ENCODE measurements at places on chromosomes 2 and 18.

- DNase-seq: no peak
Observed at GRCh38 chr2:109727929-109728447, 66.1 kb upstream of the RGPD5 start.

GRCh38 chr2:95836151-95836550 is 155.5 kb downstream of the ANKRD36C start:
- no peak for DNase-seq

DNA sequence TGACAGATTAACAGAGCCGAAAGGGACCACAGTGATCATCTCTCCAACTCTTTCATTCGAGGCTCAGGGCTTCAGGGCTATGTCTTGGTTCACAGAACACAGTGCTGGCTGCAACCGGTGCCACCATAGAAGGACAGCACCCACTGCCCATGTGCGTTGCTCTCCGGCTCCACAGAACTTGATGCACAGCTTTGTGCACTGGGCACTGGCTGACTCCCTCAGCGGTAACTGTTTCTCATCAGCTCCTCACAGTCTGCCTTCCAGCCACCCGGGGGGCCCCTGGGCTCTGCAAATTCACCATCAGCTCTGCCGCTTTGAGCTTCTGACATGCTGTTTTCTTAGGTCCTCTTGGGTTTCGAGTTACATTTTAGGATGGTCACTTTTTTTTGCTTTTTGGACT is 124.3 kb upstream of the RAB12 start:
- DNase-seq: no peak

- no peak for DNase-seq
Observed at GRCh38 chr2:72886505-72887031, 640 bp upstream of the SPR start.

DNA sequence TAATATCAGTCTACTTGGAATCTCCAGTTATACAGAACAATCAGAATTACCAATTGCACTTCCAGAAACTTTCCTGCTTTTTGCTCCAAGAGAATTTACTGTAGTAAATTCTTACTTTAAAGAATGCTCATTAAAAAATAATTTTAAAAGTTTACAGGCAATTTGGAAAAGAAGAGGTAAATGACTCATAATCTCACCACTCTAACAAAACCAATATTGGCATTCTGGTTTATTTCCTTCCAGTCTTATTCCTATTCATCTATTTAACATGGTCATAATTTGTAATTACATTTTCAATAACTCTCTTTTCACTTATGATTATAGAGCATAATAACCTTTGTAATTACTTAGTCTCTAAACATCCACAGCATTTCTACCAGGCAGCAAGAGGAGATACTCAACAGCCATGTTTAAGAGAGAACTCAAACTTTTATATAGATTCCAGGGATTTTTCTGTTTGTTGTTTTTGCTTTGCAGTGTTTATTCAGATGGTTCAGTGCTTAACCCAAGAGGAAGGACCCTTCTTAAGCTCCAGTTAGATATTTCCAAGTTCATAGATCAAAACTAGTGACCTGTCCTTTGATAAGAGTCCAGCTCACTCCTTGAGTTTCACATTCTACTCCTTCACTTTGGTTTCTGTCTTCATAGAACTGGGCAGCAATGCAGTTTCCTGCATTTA is 464.7 kb downstream of the TXNL1 start:
- DNase-seq: no peak

- no peak for DNase-seq
Observed at GRCh38 chr18:38077229-38077628, 511.6 kb upstream of the CELF4 start.

DNA sequence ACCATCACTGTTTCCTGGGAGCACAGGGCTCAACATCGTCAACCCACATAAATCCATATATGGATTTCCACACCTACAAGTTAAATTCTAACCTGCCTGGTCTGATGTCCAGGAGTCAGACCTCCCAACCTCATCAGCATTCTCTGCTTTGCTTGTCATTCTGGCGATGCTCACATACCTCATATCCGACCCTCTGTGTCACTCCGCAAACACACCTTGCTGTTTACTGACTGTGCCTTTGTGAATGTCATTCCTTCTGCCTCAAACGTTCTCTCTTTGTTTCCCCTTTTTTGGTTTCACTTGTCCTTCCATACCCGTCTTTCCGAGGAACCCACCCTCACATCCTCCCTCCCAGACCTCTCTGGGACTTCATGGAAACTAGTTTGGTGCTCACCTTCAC is 187.1 kb downstream of the ACTR3 start:
- no peak for DNase-seq

DNA sequence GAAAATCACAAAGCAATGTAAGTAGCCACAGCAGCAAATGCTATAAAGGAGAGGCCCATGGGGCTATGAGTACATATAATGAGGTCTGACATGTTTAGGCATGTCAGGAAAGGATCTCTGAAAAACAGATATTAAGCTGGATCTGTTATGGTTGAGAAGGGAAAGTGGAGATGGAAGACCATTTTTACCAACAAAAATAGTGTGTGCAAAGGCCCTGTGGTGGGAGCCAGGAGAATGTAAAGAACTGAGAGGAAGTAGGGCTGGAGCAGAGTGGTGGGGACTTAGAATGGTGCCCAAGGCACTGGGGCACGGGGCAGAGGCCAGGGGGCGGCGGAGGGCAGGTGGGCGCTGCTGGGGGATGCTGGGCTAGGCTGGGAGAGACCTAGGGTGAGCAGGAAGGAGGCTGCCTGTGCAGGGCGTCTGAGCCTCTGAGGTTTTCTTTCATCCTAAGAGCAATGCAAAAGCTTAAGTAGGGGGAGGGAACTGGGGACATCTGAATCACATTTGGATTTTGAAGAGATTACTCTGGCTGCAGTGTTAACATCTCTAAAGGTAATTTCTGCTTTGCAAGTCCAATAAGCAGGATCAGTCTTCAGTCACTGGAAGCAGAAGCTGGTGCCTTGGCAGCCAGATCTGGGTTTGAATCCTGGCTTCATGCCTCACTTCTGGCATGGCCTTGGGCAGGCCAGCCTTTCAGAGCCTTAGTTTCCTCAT is 4.9 kb upstream of the AGFG1 start:
- DNase-seq: no peak

DNA sequence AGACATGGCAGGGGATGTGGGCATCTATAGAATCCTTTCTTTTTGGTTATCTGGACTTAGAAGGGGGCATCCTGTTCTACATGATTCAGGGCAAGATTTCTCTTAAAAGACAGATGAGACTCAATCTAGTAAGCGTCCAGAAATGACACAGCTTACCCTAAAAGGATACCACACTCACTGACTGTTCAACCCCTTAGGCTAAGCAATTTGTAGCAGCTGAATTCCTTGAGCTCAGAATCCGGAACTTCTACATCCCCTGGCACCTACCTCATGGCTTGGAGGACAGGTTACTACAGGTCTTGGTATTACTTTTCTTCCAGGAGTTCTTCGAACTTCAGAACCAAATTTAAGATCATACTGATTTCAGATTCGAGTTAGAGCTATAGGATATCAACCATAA is 138.4 kb downstream of the LAMA3 start:
- DNase-seq: no peak

DNA sequence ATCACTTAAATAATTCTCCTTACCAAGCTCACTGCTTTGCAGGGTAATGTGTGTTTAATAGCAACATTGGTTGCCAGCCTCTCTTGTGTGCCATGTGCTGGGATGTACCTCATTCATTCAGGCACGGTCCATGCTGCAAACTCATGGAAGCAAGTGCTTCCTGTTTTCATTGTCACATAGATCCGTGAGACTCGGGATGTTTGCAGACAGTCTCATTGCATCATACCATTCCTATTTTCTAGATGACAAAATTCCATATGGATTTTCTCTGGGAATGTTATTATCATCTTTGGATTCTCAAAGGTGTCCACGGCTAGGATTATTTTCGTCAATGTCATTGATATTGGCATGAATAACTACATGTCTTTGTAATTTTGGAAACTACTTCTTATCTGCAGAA is 60.0 kb upstream of the HDAC4 start:
- no peak for DNase-seq

DNA sequence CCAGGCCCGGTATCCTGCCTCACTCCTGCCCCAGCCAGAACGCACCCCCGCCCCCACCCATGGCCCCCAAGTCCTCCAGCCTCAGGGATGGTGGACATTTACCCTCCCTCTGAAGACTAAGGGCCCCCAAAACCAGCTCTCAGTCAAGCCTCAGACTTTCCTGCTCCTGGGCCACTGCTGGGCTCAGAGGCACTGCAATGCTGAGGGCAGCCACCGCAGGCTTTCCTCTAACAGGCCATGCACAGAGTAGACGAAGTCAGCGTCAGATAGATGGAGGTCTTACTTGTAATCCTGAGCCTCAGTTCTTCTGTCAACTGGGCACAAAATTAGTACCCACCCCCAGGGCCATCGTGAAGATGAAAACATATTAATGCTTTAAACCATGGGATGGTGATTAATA is 92.6 kb downstream of the TTC32 start:
- DNase-seq: no peak

- no peak for DNase-seq
Observed at GRCh38 chr2:143399631-143400069, 270.4 kb downstream of the ARHGAP15 start.

DNA sequence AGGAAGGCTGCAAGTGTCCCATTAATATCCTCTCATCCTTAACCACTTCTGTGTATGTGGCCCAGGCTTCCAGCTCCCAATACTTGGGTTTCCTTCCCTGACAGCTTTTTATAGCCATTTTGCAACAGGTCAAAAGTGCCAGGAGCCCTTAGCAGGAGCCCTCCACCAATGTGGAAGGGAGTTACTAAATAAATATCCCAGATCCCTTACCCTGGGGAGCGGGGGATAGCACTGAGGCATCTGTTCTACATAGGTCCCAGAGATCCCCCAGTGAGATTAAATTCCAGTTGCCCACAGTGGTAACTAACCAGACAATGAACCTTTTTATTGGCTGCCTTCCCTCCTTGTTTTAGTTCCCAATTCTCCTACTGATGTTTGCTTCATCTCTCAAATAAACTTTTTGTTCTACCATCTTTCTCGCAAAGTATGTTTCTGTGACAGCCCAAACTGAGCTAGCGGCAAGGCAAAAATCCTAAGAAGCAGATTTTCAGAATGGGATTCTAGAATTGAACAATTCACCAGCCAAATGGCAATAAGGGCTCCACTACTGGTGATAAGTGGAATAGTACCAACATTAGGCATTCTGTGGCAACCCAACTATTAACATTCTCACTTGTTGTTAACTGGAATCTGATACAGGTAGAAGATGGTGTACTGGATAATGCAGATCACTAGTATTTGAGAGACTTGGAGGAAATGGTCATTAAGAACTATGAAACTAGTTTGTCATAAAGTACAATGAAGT is 83.9 kb upstream of the MAPRE2 start:
- DNase-seq: no peak

DNA sequence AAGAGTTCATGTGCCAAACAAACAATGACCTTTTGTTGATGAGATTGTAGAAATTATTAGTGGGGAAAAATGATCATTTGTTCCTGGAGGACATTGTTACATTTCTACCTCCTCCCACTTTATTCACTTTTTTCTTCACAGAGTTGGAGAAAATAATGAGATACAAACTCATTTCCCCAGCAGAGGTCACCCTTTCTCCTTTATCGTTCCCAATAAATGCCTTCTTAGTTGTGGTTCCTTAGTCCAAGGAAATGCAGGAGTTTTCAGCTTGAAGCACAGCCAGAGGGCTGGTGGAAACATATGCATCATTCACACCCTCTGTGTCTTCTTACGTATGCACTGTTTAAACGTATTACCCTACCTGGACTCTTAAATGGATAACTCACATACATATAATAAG is 108.8 kb downstream of the SLC4A3 start:
- DNase-seq: no peak

DNA sequence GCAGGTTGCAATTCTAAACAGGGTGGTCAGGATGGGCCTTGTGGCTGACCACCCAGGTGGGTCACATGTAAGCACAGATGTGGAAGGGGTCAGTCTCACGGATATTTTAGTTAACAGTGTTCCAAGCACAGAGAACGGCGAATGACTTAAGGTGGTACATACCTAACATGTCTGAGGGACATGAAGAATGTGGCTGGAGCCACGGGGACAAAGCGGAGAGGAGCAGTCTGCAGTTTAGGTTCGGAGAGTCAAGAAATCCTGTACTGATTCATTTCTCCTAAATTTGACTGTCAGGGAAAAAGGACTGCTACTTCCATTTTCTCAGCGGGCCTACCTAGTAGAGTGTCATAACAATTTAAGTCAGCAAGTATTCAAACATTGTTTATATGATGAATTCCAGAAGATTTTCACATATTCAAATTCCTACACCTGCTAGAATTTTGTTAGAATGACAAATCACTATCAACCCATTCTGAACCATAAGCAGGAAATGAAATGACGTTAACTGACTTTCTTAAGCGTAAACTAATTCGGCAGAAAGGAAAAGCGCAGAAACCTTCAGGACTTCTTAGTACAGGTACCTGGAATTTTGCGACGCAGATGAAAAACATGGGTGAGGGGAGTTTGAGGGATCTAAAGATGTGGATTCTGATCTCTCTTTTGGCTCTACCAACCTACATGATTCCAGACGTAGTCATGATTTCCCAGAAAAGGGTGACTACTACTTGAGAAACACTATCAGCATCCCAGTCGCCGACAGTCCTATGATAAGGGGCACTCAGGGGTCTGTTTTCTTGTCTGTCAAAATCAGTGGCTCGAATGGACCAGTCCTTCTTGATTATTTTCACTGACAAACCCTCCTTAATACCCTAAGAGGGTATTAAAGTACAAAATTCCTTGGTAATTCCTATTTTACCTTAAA is 41.3 kb downstream of the PTPN2 start:
- no peak for DNase-seq

GRCh38 chr2:187390891-187391290 is 57.2 kb downstream of the CALCRL start:
- DNase-seq: no peak

DNA sequence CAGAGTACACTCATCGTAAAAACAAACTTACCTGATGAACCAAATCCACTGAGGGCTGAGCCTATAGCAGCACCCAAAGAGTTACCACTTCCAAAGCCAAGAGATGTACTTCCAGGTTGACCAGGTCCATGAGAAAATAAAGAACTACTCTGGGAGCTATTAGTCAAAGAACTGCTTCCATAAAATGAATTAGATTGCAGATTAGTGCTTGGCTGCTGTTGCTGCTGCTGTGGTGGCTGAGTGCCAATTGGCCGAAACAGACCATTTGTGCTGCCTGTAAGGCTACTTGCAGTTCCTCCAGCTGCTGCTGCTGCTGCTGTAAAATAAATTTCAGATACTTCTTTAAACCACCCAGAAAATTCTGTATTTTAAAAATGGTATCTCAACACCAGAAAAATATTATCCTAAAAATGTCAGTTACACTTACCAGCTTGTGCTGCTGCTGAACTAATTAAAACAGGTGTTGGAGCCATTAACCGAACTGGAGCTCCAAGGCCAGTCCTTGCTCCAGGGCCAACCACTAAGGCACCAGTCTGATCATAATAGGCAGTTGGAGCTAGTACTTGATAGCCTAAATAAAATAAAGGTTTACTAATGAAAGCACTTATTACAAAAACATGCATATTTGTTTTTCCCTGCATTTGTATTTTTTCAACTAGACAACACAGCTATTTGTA is 58.1 kb upstream of the SDC1 start:
- no peak for DNase-seq
